ENCODE measurements at places on chromosomes 16 and 17. TPM values are rescaled to one million over a fixed set of nuclear protein-coding genes. Genes with fewer than 3 reads are reported as not detected.

The MT1E gene
- total RNA-seq = 549 TPM

The CACNG5 gene
- not detected for total RNA-seq

The CRHR1 gene
- not detected for total RNA-seq

The FBXO39 gene
- total RNA-seq = 0.07 TPM

The MYL11 gene
- total RNA-seq = not detected

The GDPD1 gene
- total RNA-seq = 1.8 TPM

The KRTAP4-5 gene
- not detected for total RNA-seq

The PMFBP1 gene
- 0.35 TPM for total RNA-seq

The MEIOB gene
- total RNA-seq = not detected

The SSTR5 gene
- not detected for total RNA-seq

The PLA2G10 gene
- total RNA-seq = not detected

The CBFA2T3 gene
- 0.09 TPM for total RNA-seq

The CTRB2 gene
- not detected for total RNA-seq

The KRT27 gene
- not detected for total RNA-seq

The SNAI3 gene
- total RNA-seq = 0.71 TPM

The EFNB3 gene
- total RNA-seq = 2.0 TPM

The SLC5A10 gene
- 0.05 TPM for total RNA-seq

The WNT9B gene
- not detected for total RNA-seq

The VAMP2 gene
- total RNA-seq = 5.9 TPM

The MYLK3 gene
- 0.28 TPM for total RNA-seq

The HBA2 gene
- not detected for total RNA-seq

The HOXB7 gene
- total RNA-seq = not detected

The PPP1R27 gene
- not detected for total RNA-seq

The CCL11 gene
- not detected for total RNA-seq

The KCNJ18 gene
- not detected for total RNA-seq

The PLK1 gene
- 57.6 TPM for total RNA-seq
